Hepatic stellate cell (primary cell): ENCODE measurements at places on chromosomes 7 and 10.

DNA sequence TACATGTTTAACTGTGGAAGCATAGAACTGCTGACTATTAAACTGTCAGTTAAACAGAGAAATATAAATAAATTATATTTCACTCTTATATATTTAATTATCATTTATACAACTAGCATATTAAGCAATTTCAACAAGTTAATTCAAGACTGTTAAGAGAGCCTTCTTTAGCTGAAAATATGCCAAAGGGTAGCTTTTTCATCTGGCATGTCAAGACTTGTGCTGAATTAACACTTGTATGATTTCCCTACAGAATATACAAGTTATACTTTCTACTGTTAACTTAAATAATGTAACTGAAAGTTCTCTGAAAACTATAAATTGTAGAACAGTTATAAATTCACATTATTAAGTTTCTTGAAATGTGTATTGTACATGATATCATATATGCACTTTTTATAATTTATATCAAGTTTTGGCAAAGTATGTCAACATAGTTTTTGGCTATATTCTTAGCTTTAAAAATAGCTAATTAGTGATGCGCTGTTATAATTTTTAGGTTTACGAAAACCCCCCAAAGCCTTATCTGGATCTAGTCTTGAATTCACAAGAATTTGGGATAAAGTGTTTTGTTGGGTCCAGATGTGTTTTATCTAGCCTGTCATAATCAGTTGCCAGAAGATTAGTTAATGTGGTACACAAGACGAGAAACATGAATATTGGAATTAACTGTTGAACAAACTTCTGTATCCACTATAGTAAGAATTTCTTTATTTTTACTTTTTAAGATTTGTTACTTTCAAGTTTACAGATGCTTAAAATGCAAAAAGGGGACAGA is 231.1 kb upstream of the FOXP2 start:
- DNase-seq = no peak

- peak; percentile 68 for DNase-seq
Observed at GRCh38 chr10:103666087-103666761, 172.7 kb downstream of the NEURL1 start.

DNA sequence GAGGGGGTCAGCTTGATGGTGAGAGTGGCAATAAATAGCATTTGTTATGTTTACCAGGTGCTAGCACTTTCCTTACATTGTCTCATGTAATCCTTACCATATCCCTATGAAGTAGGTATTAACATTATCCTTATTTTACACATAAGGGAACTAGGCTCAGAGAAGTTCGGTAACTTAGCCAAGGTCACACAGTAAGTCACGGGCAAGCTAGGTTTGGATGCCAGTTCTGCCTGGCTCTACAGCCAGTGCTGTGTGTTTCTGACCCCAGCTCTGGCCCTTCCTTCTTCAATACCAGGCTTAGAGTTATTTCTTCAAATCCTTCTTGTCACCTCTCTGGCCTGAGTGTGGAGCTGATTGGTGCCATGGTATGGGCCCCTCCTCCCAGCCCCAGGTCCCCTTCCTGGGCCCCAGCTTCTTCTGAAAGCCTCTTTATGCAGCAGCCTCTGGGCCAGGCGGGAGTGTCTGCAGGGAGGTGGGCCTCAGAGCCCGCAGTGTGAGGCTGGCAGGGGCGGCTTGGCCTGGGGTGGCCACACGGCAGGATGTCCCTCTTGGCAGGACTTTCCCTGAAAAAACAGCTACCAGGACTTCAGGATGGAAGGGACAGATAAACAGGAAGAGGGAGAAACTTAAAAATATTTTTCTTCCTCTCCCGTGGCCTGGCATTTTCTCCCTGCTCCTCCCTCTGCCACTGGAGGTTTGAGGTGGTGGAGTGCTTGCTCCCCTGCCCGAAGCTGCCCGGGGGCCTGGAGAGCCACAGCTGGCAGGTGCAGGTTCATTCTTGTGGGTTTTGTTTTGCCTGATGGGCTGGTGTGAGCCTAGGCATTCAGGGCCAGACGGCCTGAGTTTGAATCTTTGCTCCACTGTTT is 20.6 kb downstream of the PALD1 start:
- no peak for DNase-seq

DNA sequence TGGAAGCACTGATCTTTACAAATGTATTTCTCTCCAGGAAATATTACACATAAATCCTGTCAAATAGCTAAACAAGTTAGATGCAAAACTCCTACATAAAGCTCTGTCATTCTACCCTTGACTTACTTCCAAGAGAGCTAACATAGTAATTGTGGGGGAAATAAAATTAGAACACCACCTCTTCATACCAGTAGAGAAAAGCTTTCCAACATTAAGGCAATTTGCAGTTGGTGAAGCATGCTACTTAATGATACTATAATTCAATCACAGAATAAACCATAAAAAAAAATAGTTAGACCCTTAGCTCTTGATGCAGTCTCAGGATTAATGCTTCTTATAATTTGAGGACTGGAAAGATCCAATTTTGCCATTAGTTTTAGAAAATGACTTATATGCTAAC is 35.2 kb downstream of the SEMA3A start:
- no peak for DNase-seq

DNA sequence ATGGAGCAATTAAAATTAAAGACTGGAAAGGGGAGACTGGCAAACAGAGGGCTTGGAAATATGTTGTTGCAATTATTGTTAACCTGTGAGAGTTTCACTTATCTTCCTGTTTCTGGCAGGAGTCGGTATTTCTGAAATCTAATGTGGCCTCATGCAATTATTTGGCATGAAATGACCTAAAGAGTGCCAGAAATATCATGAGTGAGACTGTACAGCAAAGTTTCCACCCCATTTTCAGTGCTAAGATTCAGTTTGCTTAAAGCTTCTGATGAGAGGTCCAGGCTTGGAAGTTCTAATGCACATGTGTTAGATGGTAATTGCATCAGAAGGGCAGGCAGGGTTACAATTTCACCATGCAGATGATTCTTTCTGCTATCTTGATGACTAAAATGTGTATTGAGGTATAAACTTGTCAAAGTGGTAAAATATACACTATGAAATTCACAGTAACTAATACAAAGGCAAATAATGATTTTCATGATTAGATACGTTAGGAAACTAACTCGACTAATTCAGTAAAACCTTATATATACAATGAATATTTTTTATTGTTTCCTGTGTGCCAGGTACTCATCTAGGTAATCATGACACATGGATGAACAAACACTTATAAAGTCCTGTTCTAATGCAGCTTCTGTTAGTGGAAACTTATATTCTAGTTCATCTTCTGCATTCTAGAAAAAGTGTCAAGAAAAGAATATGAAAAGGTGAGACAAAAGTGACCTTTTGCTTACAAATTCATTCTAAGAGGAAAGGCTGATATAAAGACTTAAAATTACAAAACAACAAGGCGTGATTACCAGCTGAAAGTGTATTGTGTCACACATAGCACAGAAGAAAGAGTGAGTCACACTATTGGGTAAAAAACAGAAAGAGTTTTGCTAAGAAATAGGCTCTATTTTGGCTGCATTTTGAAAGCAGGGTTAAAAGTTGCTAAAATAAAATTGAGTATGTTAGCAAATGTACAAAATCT is 533.4 kb upstream of the SEMA3D start:
- DNase-seq = no peak
